ENCODE measurements at places on chromosomes 3 and 15.

- no peak for DNase-seq
Observed at GRCh38 chr15:40737048-40737447, 18.0 kb downstream of the RMDN3 start.

DNA sequence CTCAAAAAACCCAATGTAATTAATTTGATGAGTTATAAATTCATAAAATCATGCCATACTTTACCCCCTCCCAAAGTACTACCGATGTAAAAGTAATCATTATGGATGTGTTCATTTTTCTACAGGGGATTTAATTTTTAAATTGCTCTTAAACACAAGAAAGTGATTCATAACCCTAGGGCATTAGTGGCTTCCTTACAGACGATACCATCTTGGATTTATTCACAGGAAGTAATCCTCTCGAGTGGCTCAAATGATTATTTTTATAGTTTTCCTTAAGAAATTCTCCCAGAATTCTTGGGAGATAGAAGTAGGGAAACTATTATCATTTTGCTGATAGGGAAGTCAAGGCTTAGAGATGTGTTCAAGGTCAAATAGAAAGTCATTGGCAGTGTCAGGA lies 80.9 kb downstream of the PEX5L start:
- DNase-seq: no peak

GRCh38 chr15:56292546-56293316 lies 49.1 kb upstream of the RFX7 start:
- DNase-seq: no peak

GRCh38 chr15:65818927-65819562 lies 27.0 kb upstream of the DENND4A start:
- no peak for DNase-seq

- no peak for DNase-seq
Observed at GRCh38 chr15:60093273-60094067, 89.4 kb downstream of the FOXB1 start.

- DNase-seq: no peak
Observed at GRCh38 chr3:106212665-106213222, 343.9 kb upstream of the CBLB start.

DNA sequence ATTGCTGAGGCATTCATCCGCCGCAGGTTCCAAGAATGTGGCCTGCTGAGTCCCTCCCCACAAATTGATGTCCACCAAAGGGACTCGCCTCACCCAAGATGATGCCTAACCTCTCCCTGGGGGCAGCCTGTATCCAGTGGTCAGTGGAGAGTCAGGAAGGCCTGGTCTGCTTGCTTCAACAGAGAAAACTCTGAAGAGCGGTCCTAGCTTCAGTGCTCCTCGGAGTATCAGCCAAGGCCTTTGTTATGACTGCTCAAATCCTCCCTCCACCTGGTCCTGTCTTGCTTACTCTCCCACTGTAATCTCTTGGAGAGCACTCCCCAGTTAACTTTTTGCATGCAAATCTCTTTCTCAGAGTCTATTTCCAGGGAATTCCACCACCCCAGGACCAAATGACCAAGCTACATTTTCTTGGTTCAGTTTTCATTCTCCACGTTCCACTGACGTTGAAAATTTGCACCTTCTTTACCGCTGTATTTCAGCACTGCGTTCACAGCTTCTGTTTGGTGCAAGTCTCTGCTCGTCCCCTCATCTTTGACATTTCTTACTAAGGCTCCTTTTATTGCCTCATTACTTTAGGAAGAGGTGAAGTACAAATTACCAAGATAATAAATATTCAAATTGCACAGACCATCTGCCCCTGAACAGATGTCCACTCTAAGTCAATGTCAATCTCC lies 22.3 kb downstream of the CMTM7 start:
- no peak for DNase-seq
